ENCODE measurements at places on chromosomes 13 and 19.

DNA sequence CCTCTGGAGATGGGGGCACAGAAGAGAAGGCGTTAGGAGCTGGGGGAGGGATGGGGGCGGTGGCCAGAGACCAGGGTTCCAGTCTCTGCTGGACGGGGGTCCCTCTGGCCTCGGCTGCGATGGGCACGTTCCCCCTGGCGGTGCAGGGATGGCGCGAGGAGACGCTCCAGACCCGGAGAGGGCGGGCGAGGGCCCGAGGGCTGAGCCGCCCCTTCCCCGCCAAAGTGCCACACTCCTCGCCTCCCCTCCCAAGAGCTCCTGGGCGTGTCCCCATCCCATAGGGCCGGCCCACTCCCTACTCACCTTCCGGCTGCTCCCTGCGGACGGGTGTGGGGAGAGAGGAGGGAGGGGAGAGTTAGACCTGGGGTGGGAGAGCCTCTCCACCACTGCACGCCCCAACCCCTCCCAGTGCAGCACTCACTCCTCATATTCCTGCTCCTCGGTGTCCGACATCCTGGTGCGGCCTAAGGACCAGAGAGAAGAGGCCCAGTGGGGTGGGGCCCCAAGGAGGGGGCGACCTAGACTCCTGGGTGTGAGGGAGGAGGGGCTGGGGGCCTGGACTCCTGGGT lies 2.2 kb downstream of the TNNT1 start:
- no peak for DNase-seq

DNA sequence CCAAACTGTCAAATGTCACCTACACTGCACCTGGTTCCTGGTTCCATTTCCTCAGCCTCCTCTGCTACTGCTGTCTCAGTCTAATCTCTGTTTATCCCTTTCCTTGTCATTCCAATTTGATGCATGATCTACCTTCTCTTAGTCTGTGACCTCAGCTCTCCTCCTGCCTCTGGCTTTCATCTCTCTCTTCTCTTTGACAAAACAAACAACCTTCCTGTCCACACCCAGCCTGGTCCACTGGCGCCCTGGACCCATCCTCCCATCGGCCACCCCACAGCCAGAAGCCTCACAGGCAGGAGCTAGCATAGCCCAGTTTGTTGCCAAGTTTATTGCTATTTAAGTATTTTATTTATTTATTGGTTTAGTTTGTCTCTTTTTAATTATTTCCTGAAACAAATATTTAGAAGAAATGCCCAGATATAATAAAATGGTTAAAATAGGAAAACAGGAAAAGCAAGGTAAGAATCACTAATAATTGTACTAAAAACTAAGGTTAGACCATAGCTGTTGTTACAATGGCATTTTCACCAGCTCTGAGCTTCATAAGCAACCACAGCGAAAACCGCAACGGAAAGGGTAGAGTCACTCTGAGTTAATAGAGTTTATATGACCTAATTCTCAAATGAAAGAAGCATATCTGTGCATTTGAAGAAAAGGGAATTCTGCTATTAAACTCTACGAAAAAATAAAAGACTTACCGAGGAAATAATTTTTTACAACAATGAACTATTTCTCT lies 68.6 kb downstream of the EFNB2 start:
- DNase-seq = no peak

DNA sequence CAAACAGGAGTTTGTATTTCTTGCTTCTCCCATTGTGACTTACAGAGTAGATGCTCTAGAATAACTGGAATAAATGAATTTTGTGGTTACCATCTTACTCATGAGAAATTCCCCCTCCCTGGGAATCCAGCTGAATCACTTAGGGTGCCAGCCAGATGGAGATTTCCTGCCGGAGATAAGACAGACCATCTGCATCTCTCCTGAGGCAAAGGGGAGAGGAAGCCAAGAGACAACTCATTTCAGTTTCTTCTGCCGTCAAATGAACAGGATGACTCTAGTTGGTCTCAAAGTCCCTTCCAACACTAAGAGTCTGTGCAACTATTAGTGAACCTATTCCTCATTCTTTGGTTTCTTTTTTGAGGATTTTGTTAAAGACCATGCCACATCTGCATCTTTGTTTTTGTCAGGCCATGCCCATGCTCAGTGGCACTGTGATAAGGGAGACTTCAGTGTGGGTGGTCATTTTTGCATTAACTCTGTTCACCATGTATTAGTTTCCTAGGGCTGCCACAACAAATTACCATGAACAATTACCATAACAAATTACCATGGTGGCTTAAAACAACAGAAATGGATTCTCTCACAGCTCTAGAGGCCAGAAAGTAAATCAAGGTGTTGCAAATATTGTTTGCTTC lies 112.8 kb downstream of the NDFIP2 start:
- no peak for DNase-seq

- no peak for DNase-seq
These were observed 3.5 kb downstream of the IER2 start for GRCh38 chr19:13153569-13154240.

GRCh38 chr13:54709546-54709945 lies 1680.9 kb downstream of the OLFM4 start:
- DNase-seq = no peak

- no peak for DNase-seq
These were observed 76.1 kb upstream of the SLC15A1 start for GRCh38 chr13:98828614-98829013.

- no peak for DNase-seq
These were observed 15.2 kb upstream of the CHST8 start for GRCh38 chr19:33606556-33606955.

GRCh38 chr13:80508031-80508430 lies 167.1 kb upstream of the SPRY2 start:
- no peak for DNase-seq

- DNase-seq = no peak
These were observed 6.1 kb downstream of the WTIP start for GRCh38 chr19:34487651-34488051.

GRCh38 chr19:54937926-54938325 lies 9.4 kb downstream of the NLRP7 start:
- no peak for DNase-seq

DNA sequence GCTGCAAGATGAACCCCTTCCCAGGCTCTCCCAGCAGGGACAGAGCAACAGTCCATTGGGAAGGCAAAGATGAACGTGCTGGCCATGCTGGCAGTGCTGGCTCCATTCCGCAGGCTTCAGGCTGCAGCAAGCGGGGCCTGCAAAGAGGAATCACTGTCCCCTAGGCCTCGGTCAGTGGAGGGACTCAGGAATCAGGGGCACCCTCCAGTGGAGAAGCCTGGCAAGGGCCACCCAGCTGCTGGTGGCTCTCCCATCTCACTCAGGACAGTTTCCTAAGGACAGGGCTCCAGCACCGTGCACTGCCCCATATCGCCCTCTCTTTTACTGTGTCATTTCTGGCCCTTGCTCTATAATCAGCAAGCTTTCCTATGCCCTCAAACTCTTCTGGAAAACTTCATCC lies 498.6 kb downstream of the EFNB2 start:
- no peak for DNase-seq

- DNase-seq = no peak
These were observed 14.8 kb upstream of the RCBTB2 start for GRCh38 chr13:48547663-48548092.

DNA sequence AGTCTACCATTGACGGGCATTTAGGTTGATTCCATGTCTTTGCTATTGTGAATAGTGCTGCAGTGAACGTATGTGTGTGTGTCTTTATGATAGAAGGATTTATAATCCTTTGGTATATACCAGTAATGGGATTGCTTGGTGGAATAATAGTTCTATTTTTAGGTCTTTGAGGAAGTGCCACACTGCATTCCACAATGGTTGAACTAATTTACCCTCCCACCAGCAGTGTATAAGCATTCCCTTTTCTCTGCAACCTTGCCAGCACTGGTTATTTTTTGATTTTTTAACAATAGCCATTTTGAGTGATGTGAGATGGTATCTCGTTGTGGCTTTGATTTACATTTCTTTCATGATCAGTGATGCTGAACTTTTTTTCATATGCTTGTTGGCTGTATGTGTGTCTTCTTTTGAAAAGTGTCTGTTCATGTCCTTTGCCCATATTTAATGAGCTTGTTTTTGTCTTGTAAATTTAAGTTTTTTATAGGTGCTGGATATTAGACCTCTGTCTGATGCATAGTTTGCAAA lies 37.5 kb downstream of the RFC3 start:
- DNase-seq = no peak

GRCh38 chr19:40502647-40503319 lies 36.0 kb downstream of the SPTBN4 start:
- DNase-seq = no peak

DNA sequence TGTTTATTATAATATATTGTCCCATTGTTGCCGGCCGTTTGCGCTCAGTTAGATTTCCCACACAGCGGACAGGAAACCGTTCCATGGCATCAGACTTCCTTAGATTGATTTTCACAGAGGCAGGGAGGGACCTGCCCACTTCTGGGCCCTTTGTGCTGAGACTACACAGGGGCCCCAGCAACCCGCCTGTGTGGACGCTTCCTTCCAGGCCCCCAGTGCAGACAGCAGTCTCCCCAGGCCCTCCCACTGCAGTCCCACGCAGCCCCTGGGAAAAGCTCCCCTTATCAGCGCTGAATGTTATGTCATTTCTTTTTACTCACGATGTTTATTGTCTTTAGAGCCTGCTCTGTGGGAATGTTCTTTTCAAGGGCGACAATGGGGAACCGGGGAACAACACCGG lies 351.7 kb upstream of the ARGLU1 start:
- no peak for DNase-seq

- DNase-seq = no peak
These were observed 1694.8 kb upstream of the PCDH20 start for GRCh38 chr13:63110466-63110865.

DNA sequence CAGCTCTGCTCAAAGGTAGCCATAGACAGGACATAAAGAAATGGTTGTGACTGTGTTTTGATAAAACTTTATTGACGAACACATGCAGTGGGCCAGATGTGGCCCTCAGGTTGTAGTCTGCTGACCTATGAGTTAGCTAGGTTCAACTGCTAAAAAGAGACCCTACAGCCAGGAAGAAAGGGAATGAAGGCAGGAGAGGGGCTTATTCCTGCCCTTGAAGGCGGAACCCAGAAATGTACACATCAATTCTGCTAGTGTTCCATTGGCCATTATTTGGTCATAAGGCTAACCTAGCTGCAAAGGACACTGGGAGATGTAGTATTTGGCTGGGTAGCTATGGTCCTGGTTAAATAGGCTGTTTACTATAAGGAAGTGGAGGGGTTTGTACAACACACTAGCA lies 18.0 kb downstream of the APBA3 start:
- DNase-seq = no peak

DNA sequence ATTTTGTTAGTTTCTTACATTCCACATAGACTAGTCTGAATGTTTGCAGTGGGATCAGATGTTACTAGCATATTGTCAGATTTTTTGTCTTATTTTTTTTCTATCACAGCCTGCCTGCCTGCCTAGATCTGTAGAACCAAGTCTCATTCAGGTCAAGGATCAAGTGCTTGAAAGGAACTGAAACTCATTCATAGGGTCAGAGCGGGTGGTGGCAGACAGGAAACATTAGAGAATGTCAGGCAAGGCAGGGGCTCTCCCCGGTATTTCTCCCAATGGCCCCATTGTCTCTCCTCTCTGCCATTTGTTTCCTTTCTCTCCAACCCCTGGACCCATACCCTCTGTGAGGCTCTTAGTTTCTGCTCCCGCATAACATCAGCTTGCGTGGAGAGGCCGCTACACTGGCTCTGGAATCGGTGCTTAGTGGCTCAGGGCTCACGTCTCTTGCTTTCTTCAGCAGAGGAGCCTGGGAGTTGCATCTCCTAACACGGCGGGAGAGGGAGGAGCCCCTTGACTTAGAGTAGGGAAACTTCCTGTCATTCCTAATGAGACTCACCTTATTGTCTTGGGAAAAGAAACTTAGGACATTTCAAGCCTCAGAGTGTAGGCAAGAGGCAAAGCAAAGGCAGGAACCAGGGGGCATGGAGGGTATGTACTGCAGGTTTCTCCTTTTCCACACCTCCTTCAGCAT lies 35.6 kb upstream of the SPATA13 start:
- DNase-seq = no peak

GRCh38 chr19:15864824-15865223 lies 33.0 kb downstream of the CYP4F2 start:
- DNase-seq = no peak

DNA sequence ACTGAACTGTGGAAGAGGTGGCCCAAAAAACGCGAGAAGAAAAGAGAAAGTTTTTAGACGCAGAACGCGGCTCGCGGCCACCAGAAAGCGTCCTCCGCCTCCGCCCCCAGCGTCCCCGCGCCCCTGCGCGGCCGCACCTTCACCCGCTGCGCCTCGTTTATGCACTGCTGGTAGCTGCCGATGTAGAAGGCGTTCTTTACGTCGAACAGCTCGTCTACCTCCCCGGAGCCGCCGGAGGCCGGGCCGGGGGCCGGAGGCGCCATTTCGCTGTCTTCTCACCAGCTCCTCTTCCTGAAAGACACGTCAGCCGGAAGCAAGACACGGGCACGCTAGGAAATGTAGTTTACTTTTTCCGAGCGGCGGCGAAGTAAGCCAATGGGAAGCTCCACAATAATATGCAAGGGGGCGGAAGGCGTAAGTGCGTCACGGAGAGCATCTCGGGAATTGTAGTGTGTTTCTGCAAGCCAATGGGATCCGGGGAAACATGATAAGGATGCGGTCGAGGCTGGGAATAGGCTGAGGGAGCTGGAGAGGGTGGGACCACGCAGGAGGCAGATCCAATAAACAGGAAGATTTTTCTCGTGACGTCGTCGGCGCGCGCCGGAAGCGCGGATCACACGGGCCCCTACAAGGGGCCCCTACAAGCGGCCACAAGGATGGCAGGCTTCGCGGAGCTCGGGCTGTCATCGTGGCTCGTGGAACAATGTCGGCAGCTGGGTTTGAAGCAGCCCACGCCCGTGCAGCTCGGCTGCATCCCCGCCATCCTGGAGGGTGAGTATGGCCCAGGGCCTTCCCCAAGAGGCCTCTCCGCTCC lies at the start of the genes COPE and DDX49:
Gene COPE (minus strand): TSS at position 302 of the 814 bp plus-strand sequence. CDS start 39 bp downstream, at position 263.
Gene DDX49 (plus strand): TSS at position 630 of the 814 bp plus-strand sequence. CDS start 27 bp downstream, at position 657.
- DNase-seq = peak; percentile 91

DNA sequence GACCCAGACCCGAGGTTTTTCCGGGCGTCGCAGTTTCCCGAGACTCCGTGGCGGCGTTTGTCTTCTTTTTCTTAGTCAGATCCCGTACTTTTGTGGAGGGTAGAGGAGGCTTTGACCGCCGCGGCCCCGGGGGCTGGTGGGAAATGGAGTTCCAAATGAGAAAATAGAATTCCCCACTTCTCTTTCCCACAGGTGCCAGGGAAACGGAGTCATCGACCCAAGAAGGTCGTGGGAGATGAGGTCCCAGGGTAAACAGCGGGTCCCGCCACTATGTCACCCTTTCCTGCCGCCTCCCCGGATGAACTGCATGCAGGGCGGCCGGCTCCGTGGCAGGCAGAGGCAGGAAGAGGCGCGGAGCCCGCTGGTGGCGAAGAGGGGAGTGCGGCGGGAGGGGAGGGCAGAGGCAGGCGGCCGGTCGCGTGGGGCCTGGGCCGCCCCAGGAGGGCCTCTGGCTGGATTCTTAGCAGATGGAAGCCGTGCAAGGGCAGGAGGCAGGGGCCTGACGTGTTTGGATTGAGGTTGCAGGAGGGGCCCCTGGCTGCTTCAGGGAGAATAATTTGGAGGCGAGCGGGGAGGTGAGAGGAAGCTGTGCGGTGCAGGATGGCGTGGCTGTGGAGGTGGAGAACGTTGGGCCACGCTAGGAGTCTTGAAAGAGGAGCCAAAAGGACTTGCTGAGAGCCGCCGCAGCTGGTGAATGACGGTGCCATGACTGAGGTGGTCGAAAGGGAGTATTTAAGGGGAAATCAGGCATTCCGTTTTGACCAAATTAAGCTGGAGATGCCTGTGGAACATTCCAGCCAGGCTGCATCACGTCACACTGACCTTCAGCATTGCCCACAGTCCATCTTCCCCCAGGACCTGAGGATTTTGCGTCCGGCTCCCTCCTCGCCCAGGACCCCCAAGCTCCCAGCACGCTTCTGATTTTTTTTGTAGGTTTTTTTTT lies 11.7 kb downstream of the CYTH2 start:
- peak; percentile 43 for DNase-seq

Data from stimulated activated CD4-positive, alpha-beta T cell treated with anti-CD3 and anti-CD28 coated beads, TNF-alpha, amount 100 ng/mL, for 1 hour (primary cell).